Amniotic stem cell (primary cell): ENCODE measurements at places on chromosomes 3 and 15.

DNA sequence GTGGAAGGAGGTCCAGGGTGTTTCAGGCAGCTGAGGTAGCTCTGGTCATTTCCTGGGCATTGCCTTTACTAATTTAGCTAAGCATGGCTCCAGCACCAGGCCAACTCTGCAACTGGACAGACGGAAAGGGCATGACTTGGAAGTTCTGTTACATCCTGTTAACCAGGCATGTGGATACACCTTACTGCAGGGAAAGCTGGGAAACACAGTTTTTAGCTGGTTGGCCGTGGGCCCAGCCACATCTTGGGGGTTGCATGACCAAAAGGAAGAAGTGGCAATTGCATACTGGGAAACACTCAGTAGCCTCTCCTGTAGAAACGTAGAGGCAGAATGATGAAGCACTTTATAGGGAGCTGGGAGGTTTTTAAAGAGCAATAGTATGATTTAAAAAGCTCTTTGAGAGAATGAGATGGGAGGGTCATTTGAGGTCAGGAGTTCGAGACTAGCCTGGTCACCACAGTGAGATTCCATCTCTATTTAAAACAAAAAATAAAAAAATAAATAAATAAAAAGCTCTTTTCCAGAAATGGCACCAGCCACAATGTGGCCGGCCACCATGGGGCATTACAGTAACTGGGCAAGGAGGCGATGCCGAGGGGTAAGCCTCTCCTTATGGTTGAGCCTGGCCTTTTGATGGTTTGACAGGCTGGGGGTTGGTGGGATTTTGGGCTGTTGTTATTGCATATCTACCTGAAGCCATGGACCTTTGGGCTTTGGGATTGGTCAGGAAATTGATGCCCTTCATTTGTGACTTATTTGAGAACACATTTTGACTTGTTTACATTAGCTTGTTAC is 28.6 kb downstream of the TRAK1 start:
- no peak for DNase-seq

DNA sequence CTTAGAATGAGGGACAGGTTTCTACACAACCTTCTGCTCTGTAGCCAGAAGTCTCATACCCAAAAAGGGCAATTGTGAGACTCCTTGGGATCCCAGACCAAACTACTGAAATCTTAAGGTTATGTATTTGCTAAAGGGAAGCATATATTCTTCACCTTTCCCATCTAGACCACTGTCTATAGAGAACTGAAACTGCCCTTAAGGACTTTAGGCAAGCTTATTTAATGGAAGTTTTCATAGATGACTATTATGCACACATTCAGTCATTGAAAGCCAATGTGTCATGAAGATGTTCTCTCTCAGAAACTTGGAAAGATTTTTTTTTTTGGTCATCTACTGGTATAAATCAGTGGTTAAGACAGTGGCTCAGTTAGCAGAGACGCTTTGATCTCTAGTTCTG is 365.3 kb downstream of the MCTP2 start:
- DNase-seq: no peak

- DNase-seq: no peak
Observed at GRCh38 chr3:120281261-120281660, 3.8 kb downstream of the GPR156 start.

- DNase-seq: no peak
Observed at GRCh38 chr3:172973799-172974198, 167.2 kb downstream of the SPATA16 start.

- peak; percentile 17 for DNase-seq
Observed at GRCh38 chr3:107644631-107645030, 121.9 kb downstream of the BBX start.

DNA sequence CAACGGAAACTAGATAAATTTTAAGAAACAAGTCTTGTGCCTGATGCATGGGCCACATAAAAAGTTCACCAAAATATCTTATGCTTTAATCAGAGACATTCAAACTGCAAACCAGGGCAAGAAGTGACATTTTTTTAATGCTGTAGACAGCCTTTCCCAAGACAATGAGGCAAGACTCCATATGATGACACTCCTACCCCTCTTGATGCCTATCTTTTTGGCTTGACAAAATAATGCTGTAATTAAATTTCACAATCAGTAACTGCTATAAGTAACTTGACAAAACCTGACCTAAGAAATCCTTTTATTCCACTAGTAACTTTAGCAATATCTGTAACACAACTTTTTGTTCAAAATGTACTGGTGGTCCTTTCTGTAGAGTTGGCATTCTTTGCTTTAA is 48.7 kb downstream of the ECT2 start:
- DNase-seq: no peak

DNA sequence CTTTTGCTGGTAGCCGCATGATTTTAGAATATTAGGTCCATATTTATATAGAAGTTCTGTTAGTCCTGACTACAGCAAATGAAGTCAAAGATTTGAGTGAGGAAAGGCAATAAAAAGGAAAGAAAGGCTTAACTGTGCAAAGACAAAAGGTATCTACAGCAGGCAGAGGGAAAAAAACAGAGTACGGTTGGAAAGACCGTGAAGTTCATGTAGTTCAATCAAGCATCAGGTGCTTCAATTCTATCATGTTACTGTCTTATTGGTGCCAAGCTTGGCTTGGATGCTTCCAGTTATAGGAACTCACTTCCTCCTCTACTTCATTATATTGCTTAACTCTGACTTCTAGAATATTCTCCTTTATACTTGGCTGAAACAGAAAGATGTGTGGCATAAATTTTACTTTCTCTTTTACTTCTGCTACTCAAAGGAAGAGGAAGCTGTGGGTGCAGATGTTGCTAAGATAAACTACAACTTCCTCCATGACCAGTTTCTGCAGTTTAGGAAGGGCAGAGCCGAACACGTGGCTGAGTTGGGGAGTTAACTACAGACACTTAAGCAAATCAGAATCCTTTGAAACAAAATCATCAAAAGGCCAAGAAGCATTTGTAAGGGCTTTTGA is 72.6 kb upstream of the ZBED2 start:
- DNase-seq: no peak

DNA sequence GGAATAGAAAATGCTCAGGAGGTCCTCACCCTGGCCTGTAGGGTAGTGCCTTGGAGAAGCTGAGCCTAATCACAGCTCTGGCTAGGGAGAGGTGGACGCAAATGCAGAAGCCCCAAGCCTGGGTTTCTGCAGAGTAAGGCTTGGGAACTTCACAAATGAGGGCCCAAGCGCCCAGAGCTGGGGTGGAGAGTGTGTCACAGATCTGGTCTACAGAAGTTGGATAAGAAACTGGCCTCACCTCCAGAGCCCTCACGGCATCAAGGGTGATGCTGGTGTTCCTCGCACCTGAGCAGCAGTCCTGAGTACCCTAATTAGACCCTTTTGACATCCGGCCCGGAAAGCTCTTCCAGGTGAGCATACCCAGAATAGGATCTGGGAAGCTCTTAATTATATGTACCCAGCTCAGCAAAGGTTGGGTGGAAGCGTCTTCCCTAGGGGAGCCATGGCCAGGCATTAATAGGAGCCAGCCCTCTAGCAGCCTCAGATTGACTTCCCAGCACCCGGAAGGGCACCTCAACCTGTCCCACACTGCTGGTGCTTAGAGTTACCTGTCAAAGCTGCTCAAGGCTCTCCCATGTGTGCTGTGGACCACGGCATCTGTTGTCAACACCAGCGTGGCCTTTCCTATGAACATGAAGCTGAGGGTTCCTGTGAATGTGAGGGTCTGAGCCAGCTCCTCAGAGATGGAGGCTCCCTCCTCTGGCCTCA is 31.8 kb downstream of the RBM5 start:
- no peak for DNase-seq

- DNase-seq: no peak
Observed at GRCh38 chr15:58520936-58521292, 89.1 kb downstream of the LIPC start.

DNA sequence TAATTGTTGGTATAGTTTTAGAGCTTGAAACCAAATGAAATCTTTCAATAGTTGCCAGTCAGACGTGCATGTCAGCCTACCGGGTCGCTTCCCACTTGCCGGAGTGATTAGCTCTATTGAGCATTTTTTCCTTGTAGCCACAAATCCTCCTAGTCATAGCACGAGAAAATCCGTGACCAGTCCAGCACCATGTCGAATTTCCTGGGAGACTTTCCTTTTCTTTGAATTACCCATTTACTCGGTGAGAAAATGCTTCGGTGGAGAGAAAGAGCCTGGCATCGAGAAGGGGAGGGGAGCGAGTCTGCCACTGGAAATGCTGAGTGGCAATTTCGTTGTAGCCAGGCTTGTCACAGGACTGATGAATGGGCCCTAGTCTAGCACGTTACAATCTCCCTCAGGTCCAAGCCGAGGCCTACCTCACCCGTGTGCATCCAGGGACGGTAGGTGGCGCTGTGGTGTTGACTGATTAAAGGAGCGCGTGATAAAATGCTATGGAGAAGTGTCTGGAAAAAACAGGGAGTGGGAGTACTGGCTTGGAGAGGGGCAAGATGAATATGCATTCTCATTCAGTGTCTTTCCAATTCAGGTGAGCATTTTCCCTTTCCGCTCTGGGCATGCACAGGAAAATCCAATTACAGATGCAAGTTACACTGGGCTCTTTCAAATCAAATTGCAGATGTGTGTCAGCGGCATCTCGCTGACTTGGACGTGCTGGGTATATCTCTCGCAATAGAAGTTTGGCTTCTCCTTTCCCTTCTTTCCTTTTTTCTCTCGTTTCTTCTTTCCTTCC is 238.8 kb downstream of the EDEM1 start:
- no peak for DNase-seq

DNA sequence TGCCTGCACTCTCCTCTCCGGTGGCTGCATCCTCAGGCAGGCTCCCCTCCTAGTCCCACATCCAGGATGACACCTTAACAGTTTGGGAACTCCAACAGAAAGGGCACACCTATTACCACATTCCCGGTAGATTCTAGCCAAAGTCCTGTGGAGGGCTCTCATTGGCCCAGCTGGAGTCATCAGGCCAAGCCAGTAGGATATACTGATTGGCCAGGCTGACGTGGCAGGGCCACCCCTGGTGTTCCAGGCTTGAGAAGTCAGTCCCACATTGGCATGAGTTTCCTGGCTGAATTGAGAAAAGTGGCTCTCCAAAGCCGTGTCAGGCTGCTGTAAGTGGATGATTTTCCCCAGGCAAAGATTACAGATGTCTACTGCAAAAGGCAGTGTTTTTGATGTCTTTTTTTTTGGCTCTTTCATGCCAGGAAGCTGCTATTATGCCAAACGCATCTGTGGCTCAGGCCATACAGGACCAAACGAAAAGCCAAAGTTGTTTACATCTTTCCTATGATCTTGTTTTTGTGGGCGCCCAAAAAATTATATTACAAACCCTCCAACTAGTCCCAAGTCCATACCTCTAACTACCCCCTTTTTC is 6.6 kb upstream of the BLM start:
- DNase-seq: no peak

DNA sequence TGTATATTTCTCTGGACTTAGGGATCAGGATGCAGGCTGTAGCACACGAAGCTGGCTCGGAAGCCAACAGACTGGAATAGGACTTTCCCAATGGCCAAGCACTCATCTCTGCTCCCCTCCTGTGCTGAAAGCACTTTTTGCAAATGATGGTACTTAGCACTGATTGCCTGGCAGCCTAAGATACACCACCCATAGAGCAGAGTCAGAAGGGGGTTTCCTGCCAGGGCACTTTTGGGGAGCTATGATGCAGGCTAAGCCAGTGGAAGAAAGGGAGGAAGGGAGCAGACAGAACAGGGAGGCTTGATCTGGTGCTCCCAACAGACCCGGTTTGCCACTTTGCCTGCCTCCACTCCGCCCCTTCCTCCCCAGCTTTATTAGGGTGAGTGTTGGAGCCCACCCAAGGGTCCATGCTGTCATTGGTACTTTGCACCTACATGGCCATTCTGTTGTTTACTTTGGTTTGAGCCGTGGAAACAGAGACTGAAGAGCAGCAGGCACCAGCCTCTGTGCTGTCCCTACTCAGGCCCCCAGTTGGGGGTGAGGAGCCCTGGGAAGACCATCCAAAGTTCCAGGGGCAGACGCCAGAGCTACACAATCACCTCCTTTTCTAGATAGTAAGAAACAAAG is 15.9 kb downstream of the BSN start:
- DNase-seq: no peak

GRCh38 chr3:16768956-16769355 is 115.8 kb upstream of the PLCL2 start:
- DNase-seq: no peak

- no peak for DNase-seq
Observed at GRCh38 chr3:81788610-81789009, 27.2 kb upstream of the GBE1 start.

GRCh38 chr3:123683505-123684154 is 98.8 kb upstream of the HACD2 start:
- no peak for DNase-seq

DNA sequence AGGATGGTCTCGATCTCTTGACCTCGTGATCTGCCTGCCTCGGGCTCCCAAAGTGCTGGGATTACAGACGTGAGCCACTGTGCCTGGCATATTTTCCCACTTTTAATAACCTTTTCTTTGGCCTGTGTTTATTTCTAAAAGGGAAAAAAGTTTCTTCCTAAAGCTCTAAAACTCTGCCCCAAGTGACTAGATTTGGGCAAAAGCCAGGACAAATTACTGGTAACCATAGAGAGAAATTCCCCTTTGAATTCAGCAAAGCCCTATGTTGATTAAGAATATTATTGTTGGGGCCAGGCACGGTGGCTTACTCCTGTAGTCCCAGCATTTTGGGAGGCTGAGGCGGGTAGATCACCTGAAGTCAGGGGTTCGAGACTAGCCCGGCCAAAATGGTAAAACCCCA is 11.5 kb upstream of the TRPM7 start:
- no peak for DNase-seq

- no peak for DNase-seq
Observed at GRCh38 chr15:63240109-63240508, 37.3 kb upstream of the APH1B start.

DNA sequence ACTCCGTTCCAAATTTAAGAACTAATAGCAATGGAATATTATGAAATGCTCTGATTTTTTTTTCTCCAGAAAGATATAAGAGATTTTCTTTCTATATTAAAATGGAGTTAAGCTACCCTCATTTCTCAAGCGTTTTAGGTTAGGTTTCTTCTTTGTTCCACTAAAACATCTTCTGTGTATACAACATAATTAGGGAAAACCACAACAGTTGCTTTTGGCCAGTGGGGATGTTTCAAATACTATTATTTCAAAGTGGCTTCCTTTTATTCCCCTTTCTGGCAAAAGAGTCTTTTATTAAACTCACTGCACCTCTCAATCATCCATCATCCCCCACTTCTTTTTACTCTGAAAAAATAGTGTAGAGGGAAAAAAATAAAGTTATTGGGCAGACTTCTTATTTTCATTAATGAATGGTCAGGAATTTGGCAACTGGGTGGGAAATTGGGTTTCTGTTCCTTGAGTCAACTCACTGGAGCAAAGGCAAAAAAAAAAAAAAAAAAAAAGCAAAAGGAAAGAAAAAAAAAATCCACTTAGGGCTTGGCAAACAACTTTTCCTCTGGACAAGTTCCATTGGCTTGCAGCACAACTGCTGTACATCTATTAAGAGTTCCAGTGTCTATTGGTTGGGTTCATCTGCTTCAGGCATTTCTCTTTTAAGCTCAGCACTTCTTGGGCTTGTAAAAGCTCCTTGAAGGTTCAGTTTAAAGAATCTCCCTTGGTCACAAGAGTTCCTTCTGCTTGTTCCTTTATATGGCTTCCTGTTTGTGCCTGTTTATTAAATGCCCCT is 963.4 kb downstream of the ROBO1 start:
- DNase-seq: no peak
